ENCODE measurements at places on chromosomes 1 and 21.

DNA sequence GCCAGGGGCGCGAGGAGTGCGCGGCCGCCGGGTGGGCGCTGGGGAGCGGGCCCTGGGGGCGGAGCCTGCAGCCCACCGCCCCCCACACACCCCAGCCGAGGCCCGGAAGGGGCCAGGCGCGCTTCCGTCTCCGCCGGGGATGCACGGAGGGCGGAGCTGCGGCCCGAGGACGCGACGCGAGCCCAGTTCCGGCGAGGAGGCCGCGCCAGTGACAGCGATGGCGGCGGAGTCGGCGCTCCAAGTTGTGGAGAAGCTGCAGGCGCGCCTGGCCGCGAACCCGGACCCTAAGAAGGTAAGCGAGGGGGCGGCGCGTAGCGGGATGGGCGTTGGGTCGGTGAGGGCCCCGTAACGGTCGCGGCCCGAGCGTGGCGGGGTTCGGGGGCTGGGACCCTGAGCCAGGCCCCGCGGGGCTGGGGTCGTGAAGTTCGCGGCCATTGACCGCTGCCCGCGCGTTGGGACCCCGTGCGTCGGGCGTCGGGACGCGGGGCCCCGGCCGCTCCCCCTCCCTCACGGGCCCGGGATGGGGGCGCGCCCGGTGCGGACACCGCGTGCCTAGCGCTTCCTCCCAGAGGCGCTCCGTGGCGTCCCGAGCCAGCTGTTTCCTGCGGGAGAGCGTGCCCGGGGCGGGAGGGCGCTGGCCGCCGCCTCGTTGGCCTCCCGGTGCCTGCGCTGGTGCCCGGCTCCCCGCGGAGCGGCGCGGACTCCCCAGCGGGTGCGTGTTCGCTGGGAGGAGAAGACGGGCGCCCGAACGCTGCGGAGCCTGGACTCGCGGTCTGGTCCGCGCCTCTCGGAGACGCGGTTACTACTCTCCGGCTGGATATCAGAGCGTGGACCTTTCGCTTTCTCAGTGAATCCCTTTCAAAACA is at the start of gene ELOA:
TSS of gene ELOA (plus strand) at position 185 of the 866 bp plus-strand sequence. CDS start at position 218, 33 bp downstream.
- peak; percentile 93 for DNase-seq

- no peak for DNase-seq
Observed at GRCh38 chr1:154877370-154877974, 7.4 kb upstream of the KCNN3 start.

GRCh38 chr1:147414505-147415163 is 126.7 kb upstream of the BCL9 start:
- no peak for DNase-seq

DNA sequence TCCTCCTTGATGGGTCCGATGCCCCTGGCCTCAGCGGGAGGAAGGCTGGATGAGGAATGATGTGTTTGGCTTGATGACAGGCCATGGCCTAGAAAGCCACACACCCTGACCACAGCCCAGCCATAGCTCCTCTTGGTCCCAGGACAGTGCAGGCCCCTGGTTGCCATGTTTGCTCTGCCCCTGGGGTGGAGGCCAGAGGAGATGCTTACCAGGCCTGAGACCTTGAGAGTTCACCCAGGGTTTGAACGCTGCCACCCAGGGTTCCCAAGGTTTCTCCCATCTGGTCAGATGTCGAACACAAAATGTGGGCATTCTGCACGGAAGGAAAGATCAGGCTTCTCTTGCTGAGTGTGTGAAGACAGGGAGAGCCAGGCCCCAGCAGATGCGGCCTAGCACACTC is 2.6 kb downstream of the C1orf226 start:
- no peak for DNase-seq

DNA sequence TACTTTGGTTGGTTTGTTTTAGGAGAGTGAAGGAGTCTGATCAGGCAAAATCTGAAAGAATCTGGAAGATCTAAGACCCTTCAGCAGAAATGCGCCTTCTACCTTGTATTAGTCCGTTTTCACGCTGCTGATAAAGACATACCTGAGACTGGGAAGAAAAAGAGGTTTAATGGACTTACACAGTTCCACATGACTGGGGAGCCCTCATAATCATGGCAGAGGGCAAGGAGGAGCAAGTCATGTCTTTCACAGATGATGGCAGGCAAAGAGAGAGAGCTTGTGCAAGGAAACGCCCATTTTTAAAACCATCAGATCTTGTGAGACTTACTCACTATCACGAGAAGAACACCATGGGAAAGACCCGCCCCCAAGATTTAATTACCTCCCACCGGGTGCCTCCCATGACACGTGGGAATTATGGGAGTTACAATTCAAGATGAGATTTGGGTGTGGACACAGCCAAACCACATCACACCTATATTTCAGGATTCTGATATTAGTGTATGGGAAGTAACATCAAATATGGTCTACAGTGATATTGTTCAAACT is 99.3 kb downstream of the GLUL start:
- no peak for DNase-seq

Measured in Karpas-422 (cell line).